Stimulated activated CD4-positive, alpha-beta T cell treated with anti-CD3 and anti-CD28 coated beads, Interleukin-1b, Interleukin-23, amount 100 ng/mL, for 1 hour (primary cell): ENCODE measurements at places on chromosomes 1 and 21.

DNA sequence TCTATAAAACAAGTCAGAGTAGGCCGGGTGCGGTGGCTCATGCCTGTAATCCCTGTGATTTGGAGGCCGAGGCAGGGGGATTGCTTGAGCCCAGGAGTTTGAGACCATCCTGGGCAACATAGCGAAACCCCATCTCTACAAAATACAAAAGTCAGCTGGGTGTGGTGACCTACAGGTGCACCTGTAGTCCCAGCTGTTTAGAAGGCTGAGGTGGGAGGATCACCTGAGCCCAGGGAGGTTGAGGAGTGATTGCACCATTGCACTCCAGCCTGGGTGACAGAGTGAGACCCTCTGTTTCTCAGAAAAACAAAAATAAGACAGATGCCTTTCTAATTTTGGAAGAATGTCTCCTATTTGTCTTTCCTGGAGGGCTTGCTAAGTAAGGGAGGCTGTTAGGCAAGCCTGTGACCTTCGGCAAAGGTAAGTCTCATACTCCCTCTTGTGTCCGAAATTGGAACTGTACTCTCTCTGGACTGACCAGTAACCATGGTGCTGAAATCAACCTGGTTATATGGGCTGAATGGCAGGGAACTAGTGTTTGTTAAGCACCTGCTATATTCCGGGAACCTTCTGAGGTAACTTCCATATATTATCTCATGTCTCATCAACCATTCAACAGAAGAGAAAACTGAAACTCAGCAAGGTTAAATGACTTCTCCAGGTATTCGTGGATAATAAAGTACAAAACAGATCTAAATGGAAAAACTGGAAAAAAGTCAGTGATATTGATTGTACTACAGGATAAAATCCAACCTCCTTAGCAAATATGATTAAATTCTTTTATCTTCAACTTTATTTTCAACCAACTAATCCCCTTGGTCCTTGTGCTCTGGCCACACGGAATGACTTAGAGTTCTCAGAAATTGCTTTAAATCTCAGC, 11.8 kb upstream of the RAB3B start:
- DNase-seq: no peak

DNA sequence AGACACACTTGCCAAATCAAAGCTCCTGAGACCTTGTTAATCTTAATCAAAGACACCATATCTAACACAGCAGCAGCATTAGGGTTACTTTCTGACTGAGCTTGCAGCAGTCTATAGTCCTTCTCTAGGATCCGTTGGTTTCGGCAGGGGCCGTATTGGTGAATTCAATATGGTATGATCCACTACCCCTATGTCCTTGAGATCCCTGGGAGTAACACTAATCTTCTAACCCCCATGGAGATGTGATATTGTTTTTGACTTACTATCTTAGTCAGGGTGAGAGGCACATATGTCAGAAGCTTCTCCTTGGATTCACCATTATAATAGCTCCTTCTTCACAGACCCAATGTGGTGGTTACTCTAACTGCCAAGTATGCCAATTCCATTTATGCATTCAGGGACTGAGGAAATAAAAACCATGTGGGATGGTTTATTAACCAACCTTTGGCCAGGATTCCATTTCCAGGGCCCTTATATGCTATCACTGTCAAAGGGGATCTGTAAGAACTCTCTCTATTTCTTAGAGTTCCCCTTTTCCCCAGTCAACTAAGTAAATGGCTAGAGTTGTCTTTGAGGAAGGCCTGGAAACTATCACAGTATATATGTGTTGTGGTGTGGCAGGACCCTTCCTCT, 673.6 kb upstream of the USP24 start:
- no peak for DNase-seq

- DNase-seq: no peak
These were observed 136.8 kb downstream of the ZC3H11B start for GRCh38 chr1:219476116-219476515.

DNA sequence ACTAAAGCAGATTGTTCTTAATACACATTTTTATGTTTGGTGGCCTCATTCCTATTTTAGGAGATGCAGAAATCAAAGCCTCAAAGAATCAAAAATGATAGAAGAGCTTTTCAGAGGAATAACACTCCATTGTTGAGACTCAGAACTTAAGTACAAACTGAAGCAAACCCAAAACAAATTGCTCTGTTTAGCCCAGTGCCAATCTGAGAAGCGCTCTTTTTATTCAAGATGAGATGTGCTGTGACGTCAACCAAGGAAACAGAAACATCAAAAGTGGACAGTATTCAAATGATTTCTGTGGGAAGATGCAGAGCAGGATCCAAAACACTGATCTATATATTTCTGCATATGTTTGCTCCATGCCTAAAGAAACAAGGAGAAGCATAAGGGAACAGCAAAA, 18.0 kb downstream of the COLGALT2 start:
- no peak for DNase-seq

- no peak for DNase-seq
These were observed 178.8 kb downstream of the SYT2 start for GRCh38 chr1:202531472-202531811.

GRCh38 chr1:197418693-197419092, 150.6 kb downstream of the CRB1 start:
- DNase-seq: no peak
